Keratinocyte (primary cell): ENCODE measurements at places on chromosomes 6 and 20. TPM values are rescaled to one million over a fixed set of nuclear protein-coding genes. Genes with fewer than 3 reads are reported as not detected.
A peak's percentile ranks its signal among the peaks of the same experiment; 100 is the strongest.

The CDH4 gene
- 1.1 to 7.9 TPM (median 2.2 TPM) in 3 replicates for polyA plus RNA-seq

DNA sequence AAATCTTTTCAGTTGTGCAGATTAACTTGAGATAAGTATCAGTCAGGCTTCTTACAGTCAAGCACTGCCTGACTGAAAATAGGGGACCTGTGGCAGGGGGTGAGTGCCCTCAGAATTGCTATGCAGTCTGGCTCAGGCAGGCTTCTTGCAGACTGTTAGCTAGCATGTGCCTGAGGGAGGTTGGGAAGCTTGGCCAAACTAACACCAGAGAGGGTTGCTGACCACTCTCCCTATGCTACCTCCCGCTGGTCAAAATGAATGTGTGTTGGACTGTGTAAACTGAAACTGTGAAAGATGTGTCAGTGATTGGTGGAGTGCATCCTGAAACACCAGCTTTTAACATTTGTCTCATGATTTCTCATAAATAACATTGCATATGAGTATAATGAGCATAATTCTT lies 622.3 kb upstream of the IMPG1 start:
- H3K4me1 ChIP-seq, result peaks cover 2% of the 10 kb centered on the region
- H3K27ac ChIP-seq, result no peak overlapping the region
- no peak for DNase-seq
- H3K4me3 ChIP-seq, result no peak overlapping the region
- no peaks in the 10 kb centered on the region for H3K36me3 ChIP-seq

The OSTM1 gene
- 21.9 to 71.3 TPM (median 51.0 TPM) in 3 replicates for polyA plus RNA-seq

DNA sequence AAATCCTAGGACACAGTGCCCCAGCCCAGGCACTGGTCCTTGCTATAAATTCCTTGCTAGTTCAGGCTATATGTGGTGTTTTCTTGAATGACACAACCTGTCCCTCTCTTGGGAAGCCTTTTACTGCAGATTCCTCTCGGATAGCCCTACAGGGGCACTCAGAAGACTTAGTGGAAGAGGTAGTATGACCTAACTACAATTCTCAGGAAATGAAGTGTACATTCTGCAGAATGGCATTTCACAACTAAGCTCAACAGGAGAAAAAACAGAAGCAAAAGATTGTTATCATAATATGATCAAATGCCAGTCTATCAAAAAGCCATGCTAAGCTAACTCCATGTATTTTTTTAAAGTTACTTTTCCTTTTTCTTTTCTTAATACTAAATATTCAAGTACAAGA lies 66.3 kb upstream of the FBXL4 start:
- H3K27me3 ChIP-seq, result no peaks in the 10 kb centered on the region
- no peaks in the 10 kb centered on the region for H3K4me1 ChIP-seq
- no peaks in the 10 kb centered on the region for H3K36me3 ChIP-seq
- no peak overlapping the region for H3K27ac ChIP-seq
- DNase-seq, result no peak

GRCh38 chr6:2385471-2385983 lies 140.1 kb upstream of the GMDS start:
- no peaks in the 10 kb centered on the region for H3K36me3 ChIP-seq
- no peak overlapping the region for H3K4me3 ChIP-seq
- no peaks in the 10 kb centered on the region for H3K4me1 ChIP-seq
- no peak for DNase-seq

The RIOK1 gene
- 10.6 to 11.7 TPM (median 11.5 TPM) in 3 replicates for polyA plus RNA-seq

The EYS gene
- 0.17 to 0.34 TPM (median 0.24 TPM) in 3 replicates for polyA plus RNA-seq

DNA sequence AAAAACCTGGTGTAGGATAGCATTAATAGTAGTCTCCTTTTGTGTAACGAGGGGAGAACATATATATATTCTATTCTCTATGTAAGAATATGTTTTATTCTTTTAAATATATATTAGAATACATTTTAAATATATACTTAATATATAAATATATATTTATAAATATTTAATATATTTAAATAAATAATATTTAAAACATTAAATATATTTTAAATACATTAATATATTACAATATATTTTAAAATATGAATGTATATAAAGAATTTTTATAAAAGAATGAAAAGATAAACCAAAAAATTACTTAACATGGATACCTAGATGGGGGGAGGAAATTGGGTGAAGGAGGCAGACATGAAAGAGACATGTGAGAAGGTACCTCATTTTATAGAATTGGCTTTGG lies 53.0 kb upstream of the ZNF831 start:
- H3K36me3 ChIP-seq, result no peaks in the 10 kb centered on the region
- H3K4me1 ChIP-seq, result no peaks in the 10 kb centered on the region
- no peak for DNase-seq
- H3K27me3 ChIP-seq, result no peaks in the 10 kb centered on the region
- no peak overlapping the region for H3K27ac ChIP-seq
- no peak overlapping the region for H3K4me3 ChIP-seq

GRCh38 chr6:129416337-129416990 lies 293.5 kb downstream of the ARHGAP18 start:
- no peaks in the 10 kb centered on the region for H3K36me3 ChIP-seq
- no peak overlapping the region for H3K4me3 ChIP-seq
- no peaks in the 10 kb centered on the region for H3K4me1 ChIP-seq
- DNase-seq, result no peak
- no peaks in the 10 kb centered on the region for H3K27me3 ChIP-seq

The COL9A1 gene
- not detected in 3 replicates for polyA plus RNA-seq

The LIN28B gene
- polyA plus RNA-seq, result 0.02 TPM in 1 of 3 replicates, not detected in the others

GRCh38 chr20:31594558-31595379 lies 10.3 kb upstream of the ID1 start:
- H3K4me3 ChIP-seq, result no peak overlapping the region
- H3K4me1 ChIP-seq, result peaks cover 29% of the 10 kb centered on the region
- no peak overlapping the region for H3K27ac ChIP-seq
- no peak for DNase-seq
- H3K36me3 ChIP-seq, result no peaks in the 10 kb centered on the region

- H3K36me3 ChIP-seq, result no peaks in the 10 kb centered on the region
- H3K27me3 ChIP-seq, result no peaks in the 10 kb centered on the region
- no peak overlapping the region for H3K4me3 ChIP-seq
- no peak for DNase-seq
- H3K27ac ChIP-seq, result no peak overlapping the region
Observed at GRCh38 chr20:15603978-15604805, 969.1 kb downstream of the KIF16B start.

DNA sequence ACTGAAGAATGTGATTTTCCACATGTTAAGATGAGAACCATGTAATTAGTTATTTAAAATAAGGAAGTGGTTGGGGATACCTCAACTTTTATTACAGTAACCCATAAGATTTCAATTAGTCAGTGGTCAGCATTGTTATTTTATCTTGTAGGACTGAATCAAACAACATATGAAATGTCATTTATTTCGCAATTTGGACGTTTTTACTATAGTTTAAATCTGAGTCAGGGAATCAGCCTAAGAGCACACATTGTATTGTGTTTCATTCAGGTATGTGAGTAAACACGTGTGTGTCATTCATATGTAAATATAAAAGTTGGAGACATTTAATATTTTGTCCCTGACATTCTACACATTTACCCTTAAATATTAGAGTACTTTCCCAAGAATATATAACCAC lies 1418.7 kb downstream of the GRIK2 start:
- H3K27me3 ChIP-seq, result no peaks in the 10 kb centered on the region
- no peak overlapping the region for H3K27ac ChIP-seq
- H3K4me1 ChIP-seq, result no peaks in the 10 kb centered on the region

DNA sequence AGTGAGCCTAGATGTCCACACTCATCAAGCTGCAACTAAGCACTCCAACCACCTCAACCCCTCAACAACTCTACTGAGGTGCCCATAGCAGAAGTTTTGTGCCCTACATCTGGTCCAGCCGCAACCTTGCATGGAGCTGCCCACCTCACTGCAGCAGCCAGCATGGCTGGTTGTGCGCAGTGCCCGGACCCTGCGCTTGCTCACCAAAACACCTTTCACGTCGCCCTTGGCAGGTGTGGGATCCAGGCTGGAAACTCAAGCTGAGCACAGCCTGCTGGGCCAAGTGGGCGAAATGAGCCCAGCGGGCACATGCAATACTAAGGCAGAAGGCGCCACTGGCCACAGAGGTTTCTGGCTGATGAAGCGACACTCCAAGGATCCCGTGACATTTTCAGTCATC lies 902.4 kb downstream of the TBC1D32 start:
- no peak overlapping the region for H3K27ac ChIP-seq
- H3K36me3 ChIP-seq, result no peaks in the 10 kb centered on the region
- no peaks in the 10 kb centered on the region for H3K27me3 ChIP-seq
- no peak for DNase-seq
- H3K4me1 ChIP-seq, result no peaks in the 10 kb centered on the region

The DEF6 gene
- polyA plus RNA-seq, result 12.4 to 17.4 TPM (median 17.3 TPM) in 3 replicates

The HLA-DRA gene
- polyA plus RNA-seq, result 0.21 to 2.4 TPM in 2 of 3 replicates, not detected in the other

- no peaks in the 10 kb centered on the region for H3K27me3 ChIP-seq
- H3K36me3 ChIP-seq, result no peaks in the 10 kb centered on the region
- no peaks in the 10 kb centered on the region for H3K4me1 ChIP-seq
- no peak overlapping the region for H3K4me3 ChIP-seq
- DNase-seq, result no peak
- H3K27ac ChIP-seq, result no peak overlapping the region
Observed at GRCh38 chr6:6486595-6486994, 101.9 kb upstream of the LY86 start.

DNA sequence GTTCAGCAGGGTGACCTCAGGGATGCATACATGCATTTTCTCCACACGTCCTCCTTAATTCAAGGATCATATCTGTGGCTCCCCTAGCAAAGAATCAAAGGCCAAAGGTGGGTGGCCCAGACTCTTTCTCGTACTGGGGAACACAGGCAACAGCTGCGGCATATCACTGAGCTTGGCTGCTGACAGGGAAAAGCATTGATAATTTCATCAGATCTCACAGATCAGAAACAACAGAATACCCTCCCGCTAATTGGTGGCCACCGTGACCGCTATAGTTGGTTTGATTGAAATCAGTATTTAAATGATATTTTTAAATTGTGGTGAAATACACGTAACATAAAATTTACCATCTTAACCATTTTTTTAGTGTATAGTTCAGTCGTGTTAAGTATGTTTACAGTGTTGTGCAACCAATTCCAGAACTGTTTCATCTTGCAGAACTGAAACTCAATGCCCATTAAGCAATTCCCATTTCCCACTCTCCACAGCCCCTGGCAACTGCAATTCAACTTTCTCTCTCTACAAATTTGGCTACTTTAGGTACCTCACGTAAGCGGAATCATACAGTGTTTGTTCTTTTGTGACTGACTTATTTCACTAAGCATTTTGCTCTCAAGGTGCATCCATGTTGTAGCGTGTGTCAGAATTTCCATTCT lies 74.7 kb upstream of the TMEM170B start:
- no peaks in the 10 kb centered on the region for H3K27me3 ChIP-seq
- H3K4me1 ChIP-seq, result no peaks in the 10 kb centered on the region
- no peak overlapping the region for H3K4me3 ChIP-seq

DNA sequence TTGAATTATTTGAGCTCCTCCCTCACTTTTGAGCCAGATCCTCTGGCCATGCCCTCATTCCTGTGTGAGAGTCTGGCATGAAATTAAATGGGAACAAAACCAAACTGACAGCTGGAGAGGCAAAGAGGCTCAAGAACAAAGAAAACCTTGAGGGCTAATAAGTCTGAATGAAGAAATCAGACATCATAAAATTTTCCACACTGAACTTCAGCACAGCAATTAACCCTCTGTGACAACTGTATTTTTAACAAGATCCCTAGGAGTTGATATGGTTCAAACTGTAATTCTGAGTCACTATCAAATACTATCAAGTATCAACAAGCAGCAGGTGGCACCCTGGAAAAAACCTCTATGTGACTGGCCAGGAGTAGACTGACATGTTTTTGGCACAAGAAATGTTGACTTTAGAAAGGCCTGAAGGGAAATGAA lies 109.4 kb upstream of the EMILIN3 start:
- H3K27ac ChIP-seq, result no peak overlapping the region
- no peak for DNase-seq
- peaks cover 6% of the 10 kb centered on the region for H3K4me1 ChIP-seq
- no peak overlapping the region for H3K4me3 ChIP-seq

The ATAT1 gene
- polyA plus RNA-seq, result 3.8 to 6.0 TPM (median 5.4 TPM) in 3 replicates

DNA sequence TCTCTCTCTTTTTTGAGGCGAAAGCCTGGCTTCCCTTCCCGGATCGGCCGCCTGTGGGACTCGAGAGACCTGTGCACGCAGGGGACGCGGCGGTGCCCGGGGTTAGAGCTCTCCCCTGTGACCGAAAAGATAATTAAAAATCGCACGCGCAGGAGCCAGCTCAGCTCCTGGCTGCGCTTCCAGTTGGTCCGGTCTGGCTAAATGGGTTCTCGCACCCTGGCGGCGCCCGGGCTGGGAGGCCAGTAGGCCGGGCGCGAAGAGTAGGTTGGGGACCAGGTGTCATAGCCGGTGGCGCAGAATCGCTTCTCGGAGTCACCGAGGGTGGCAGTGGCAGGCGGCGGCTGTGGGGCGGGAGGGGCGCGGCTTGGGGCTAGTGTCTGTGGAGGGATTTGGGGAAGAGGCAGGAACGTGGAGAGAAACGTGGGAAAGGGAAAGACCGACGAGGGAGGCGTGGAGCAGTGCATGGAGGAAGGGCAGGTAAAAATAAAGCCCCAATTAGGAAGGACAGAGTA lies 41.9 kb upstream of the SUPT3H start:
- H3K4me1 ChIP-seq, result peaks cover 26% of the 10 kb centered on the region
- peak overlapping the region; percentile 21 for H3K4me3 ChIP-seq
- no peak for DNase-seq
- H3K36me3 ChIP-seq, result no peaks in the 10 kb centered on the region
- H3K27me3 ChIP-seq, result peaks cover 9% of the 10 kb centered on the region
- H3K27ac ChIP-seq, result no peak overlapping the region

DNA sequence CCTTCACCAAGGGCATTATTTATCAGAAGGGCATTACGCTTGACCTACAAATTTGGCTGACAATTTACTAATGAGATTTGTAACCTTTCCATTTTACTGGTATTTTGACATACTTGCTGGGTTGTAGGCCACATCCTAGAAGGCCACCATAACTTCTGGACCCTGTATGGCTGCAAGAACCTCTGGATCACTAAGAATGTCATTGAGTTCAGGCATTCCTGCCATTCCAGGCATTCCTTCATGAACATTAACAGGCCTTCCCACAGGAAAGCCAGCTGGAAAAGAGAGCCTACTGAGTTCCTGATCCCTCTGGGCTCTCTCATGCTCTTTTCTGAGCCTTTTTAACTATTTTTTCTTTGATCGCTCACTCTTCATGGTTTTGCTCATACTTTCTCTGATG lies 28.4 kb upstream of the SLC35A1 start:
- H3K4me3 ChIP-seq, result no peak overlapping the region
- no peaks in the 10 kb centered on the region for H3K4me1 ChIP-seq
- H3K27me3 ChIP-seq, result no peaks in the 10 kb centered on the region
- no peak overlapping the region for H3K27ac ChIP-seq
- no peak for DNase-seq

DNA sequence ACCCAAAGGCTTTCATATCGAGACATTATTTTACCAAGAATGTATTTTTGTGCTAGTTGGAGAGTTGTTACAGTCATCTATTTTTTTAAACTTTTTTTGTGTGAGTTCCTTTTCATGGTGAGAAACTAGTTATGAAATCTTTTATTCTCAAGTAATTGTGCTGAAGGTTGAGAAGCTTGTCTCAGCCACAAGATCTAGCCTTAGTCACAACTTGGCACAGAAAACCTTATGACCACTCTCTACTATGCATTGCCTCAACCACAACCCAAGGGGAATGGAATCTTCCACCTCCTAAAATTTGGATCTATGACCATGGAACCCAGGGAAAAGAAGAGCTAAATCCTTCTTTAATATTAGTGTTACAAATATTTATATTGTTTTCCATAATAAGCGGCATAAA lies 58.5 kb downstream of the HS3ST5 start:
- H3K36me3 ChIP-seq, result no peaks in the 10 kb centered on the region
- no peaks in the 10 kb centered on the region for H3K27me3 ChIP-seq
- no peaks in the 10 kb centered on the region for H3K4me1 ChIP-seq
- no peak for DNase-seq
- no peak overlapping the region for H3K4me3 ChIP-seq
- no peak overlapping the region for H3K27ac ChIP-seq

The ISM1 gene
- polyA plus RNA-seq, result 2.2 to 5.0 TPM (median 3.3 TPM) in 3 replicates

The NMBR gene
- 0.04 TPM in 1 of 3 replicates, not detected in the others for polyA plus RNA-seq

The EDN1 gene
- polyA plus RNA-seq, result 17.2 to 19.7 TPM (median 18.0 TPM) in 3 replicates

The AKAP12 gene
- 0.27 to 2.9 TPM (median 0.56 TPM) in 3 replicates for polyA plus RNA-seq
